ENCODE measurements at places on chromosomes 5 and 9. TPM values are rescaled to one million over a fixed set of nuclear protein-coding genes. Genes with fewer than 3 reads are reported as not detected.

DNA sequence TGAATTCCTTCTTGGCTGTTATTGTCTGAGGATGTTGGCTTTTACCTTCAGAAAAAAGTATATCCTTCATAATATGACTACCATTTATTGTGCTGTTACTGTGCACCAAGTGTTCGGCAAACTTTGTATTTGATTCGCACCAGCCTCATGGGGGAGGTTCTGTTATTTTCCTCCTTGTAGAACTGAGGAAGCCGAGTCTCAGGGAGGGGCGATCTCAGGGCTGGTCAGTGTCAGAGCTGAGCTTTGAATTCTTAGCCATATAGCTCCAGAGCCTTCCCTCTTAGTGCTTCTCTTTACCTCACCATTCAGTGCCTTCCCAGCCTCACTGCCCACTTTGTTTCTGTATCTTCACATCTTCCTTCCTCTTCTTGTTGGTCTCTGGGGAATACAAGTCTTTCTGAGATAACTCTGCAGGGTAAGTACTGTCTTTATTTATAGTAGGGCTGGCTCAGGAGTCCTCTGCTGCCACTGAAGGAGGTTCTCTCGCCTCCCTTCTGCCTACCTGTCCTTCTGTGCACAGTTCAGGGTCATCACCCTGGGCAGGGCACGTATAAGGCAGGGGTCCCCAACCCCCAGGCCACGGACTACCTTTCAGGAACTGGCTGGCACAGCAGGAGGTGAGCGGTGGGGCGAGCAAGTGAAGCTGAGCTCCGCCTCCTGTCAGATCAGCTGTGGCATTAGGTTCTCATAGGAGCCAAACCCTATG, 48.4 kb downstream of the GALNT10 start:
- DNase-seq, result no peak

GRCh38 chr5:32880796-32881195, 169.7 kb downstream of the NPR3 start:
- DNase-seq, result no peak

GRCh38 chr5:174828804-174829510, 104.6 kb downstream of the MSX2 start:
- DNase-seq, result no peak

DNA sequence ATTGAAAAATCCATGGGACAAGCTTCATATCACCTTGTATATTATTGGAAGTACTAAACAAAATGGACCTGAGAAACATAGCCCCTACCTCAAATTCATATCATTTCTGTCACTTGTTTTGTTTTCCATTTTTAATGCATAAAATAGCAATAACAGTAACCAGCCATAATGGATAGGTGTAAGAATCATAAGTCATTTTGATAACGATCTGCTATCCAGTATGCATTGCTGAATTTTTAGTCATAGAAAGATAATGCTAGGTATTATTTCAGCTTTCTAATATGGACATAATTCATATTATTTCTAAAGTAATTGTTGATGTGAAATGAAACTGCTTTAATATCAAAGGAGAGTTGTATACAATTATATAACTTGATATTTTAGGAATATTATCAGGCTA, 1.1 kb upstream of the LRRC70 start:
- no peak for DNase-seq

GRCh38 chr5:161546095-161546469, 443 bp downstream of the GABRB2 start:
- no peak for DNase-seq

- DNase-seq, result no peak
Measured at GRCh38 chr9:138116521-138116920, 238.9 kb downstream of the CACNA1B start.

Gene WDR55
- total RNA-seq, result 15.7 TPM

- peak; percentile 48 for DNase-seq
Measured at GRCh38 chr9:108543251-108543778, 312.5 kb downstream of the ACTL7B start.

DNA sequence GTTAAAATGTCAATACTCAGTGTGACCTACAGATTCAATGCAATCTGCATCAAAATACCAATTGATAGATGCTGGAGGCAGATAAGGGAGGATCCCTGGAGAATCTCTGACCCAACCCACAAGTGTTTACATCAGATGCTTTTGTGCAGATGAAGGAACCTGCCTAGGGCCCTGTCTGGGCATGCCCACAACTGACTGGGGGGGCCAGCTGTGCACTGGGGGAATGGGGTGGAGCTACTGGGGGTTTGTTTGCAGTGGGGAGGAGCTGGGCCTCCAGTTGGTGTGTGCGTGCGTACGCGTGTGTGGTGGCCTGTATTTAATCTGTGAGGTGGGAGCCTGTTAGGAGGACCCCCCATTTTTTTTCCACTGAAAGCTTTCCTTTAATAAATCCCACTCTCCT, 244.9 kb downstream of the TRIM36 start:
- no peak for DNase-seq

DNA sequence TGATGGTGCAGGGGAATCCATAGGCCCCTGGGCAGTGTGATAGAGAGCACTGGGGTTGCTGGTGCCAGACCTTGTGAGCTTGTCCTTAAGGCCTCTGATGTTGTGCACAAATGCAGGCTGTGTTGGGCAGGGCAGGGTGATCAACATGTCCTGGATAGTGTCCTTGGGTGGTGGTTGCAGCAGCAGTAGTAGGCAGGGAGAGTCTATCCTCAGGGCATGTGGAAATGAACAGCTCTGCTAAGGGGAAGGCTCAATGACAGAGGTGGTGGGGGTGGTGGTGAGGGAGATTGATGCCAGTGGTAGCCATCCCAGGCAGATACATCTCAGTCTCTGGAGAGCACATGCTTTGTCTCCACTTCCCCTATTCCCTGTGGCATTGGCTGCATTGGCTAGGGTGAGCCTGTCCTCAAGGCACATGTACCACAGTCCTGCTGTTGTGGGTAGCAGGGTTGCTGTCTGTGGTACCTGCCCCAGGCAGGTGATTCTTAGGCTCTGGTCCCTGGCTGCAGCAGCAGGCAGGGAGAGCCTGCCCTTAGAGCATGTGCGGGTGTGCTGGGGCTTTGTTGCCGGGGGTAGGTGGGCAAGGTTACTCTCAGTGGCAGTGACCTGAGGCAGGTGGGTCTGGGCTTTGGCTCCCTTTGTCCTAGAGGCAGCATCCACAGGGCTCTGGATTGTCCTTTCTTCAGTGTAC, 111.1 kb downstream of the WDR70 start:
- no peak for DNase-seq

Gene AGXT2
- not detected for total RNA-seq

GRCh38 chr5:9405196-9405754, 140.6 kb downstream of the SEMA5A start:
- DNase-seq, result no peak

- DNase-seq, result no peak
Measured at GRCh38 chr5:440401-441201, 2.4 kb upstream of the EXOC3 start.

Gene GRM6
- not detected for total RNA-seq

GRCh38 chr5:11182441-11183080, 421.5 kb upstream of the DAP start:
- DNase-seq, result peak; percentile 60

DNA sequence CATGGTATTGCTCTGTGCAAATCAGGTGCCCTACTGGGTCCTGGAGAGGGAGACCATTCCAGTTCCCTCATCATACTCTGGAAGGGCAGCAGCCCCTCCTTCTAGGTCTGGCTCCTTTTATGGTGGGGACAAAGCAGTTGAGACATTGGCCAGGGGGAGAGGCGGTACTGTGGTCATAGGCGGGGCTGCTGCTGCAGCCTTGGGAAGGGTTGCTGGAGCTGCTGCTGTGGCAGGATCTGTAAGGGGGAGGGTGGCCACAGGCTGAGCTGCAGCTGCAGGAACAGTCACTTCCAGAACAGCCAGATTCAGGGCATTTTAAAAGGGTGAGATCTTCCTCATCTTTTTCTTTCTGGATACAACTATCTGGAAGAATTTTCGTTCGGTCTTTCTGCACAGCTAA, 233.0 kb upstream of the SGCD start:
- DNase-seq, result peak; percentile 17

- no peak for DNase-seq
Measured at GRCh38 chr9:221989-222776, 7.5 kb downstream of the DOCK8 start.

Gene QRFP
- not detected for total RNA-seq

DNA sequence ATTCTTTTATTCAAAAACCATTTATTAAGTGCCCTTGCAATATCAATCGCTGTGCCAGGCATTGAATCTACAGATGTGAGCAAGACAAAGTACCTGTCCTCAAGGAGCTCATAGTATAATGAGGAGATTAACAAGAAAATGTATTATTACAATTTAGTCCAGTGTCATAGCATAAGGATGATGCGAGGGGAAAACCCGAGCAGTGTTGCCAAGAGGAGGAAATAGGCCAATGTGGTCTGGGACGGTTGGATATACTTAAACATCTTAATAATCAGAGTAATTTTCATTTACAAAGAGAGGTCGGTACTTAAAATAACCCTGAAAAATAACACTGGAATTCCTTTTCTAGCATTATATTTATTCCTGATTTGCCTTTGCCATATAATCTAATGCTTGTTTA, 18.5 kb downstream of the CD274 start:
- DNase-seq, result no peak

Gene KIF12
- 2.0 TPM for total RNA-seq

DNA sequence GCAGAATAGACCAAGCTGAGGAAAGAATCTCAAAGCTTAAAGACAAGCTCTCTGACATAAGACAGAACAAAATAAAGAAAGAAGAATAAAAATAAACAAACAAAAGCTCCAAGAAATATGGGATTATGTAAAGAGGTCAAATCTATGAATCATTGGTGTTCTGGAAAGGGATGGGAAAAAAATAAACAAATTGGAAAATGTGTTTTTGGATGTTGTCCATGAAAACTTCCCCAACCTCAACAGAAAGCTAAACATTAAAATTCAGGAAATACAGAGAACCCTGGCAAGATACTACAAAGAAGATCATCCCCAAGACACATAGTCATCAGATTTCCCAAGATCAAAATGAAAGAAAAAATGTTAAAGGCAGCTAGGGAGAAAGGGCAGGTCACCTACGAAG, 662.0 kb upstream of the CDH18 start:
- no peak for DNase-seq

DNA sequence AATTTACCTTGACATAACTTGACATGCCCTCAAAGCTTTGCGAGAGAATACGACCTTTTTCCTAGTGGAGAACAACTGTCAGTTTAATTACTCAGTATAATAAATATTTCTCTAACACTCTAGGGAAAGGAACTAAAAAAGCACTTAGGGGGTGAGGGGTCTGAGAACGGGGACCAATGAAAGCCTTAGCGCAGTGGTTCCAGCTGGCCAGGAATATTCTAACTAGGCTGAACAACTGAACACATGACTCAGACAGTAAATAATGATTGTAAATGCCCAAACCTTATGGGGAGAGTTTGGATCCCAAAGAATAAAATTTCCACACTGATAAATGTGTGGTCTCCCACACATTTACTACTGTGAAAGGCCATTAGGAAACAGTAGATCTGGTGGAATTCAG, 14.9 kb downstream of the MYO10 start:
- DNase-seq, result no peak

- DNase-seq, result no peak
Measured at GRCh38 chr5:169350759-169351240, 49.9 kb upstream of the SLIT3 start.

Gene PIP5K1B
- total RNA-seq, result 2.4 TPM

- DNase-seq, result peak; percentile 84
Measured at GRCh38 chr9:137411645-137412380, 11.1 kb downstream of the EXD3 start.

DNA sequence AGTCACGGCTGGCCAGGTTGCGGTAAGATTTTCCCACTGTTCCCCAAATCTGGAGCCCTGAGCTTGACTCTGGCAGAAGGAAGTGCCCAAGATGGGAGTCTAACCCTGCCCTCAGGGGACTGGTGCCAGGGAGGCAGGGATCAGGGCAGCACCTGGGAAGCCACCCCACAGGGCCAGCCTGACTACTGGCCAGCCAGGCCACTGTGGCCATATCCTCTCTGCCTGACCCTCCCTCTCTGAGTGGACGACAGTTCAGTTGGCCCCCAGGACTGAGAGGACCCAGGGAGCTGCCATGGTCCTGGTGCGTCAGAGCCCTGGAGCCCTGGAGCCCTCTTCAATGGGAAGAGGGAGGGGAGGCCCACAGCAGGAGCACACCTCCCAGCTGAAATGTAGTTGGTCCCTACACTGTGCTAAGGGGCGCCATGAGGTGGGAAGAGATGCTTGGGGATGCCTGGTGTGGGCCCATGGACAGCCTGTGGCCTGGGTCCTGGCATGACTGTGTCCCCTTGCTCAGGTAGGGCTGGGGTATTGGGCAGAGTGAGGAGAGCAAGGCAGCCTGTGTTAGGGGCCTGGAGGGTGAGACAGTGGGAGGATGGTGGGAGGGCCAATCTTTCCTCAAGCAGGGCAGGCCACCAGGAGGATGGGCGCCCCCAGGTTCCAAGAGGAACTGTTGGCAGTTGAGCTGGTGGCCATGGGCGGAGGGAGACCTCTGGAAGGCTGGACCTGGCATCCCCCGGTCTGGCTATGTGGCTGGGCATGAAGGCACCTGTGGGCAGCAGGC, 81.1 kb downstream of the PHF2 start:
- DNase-seq, result no peak

Gene GABRA1
- 1.4 TPM for total RNA-seq

DNA sequence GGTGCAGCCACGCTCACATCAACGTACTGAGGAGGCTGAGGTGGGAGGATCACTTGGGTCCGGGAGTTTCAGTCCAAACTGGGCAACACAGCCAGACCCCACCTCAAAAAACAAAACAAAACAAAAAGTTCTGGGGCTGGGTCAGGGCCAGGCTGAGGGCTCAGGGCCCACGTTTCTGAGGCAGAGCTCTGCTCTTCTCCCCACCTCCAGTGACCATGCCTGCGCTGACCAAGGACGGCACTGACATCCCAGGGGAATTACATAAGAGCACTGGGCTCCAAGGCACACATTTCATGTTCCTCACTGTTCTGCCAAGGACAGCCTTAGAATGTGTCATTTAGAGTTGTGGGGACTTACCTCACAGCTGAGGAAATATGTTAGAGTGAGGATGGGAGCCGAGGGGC, 40.4 kb upstream of the TESK1 start:
- no peak for DNase-seq

Gene NR2F1-AS1
- total RNA-seq, result 1.8 TPM

- no peak for DNase-seq
Measured at GRCh38 chr5:113215401-113216060, 219.3 kb downstream of the TSSK1B start.

GRCh38 chr5:134004626-134005416, at the start of gene VDAC1:
TSS of gene VDAC1 (minus strand) at chr5:134004975. CDS start at chr5:133993012, 11,963 bp downstream.
- peak; percentile 99 for DNase-seq

DNA sequence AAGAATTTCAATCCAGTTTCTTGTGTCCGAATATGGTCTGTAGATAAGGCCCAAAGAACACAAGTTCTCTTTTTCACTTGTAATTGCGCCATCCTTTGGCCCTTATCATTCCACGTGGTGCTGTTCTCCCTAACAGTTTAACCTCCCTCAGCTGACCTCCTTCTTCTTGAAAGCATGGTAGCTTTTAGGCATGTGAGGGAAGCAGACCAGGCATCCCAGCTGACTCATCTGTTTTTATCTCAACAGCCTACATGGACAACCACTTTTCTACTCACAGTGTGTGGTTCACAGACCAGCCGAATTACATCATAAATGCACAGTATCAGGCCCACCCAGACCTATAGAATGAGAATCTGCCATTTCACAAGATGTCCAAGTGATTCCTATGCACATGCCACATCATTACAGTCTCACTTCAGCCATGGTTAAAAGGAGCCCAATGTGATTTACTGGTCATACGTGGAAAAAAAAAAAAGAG, 26.9 kb upstream of the PLIN2 start:
- no peak for DNase-seq

Data from H7 (cell line).